ENCODE measurements at places on chromosomes 12 and 14. TPM values are rescaled to one million over a fixed set of nuclear protein-coding genes. Genes with fewer than 3 reads are reported as not detected.

DNA sequence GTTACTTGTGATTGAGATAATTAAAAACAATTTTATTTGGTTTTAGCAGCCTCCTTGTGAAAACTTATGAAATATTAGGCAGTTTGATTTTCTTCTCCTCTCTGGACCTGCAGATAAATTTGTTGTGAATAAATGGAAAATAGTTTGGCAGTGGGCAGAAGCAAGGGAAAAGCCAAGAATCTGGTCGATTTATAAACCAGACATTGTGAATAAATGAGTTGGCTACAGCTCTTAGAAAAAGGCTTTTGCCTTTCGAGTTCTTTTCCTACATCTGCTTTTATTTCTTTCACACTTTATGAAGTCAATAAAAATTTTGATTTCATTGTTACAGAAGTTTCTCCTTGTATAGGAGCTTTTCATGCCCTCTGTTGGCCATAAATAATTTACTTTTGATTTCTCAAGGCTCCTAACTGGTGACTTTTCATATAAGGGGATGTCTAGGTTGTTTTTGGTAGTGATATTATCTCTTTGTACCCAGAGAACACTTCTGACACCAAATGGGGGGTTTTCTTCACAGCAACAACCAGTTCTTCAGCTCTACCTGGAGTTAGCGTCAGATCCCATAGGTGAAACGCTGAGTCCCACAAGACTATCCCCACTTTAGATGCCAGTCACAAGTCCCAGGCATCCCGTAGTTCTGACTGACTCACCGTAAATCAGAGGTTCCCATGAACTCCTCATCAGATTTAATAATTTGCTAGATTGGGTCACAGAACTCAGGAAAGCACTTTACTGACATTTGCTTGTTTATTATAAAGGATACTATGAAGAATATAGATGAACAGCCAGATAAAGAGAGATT lies 136.5 kb upstream of the DNM1L start:
- H3K4me3 ChIP-seq, result no peak overlapping the region
- no peaks in the 10 kb centered on the region for H3K36me3 ChIP-seq
- peak overlapping the region; percentile 54 for H3K27ac ChIP-seq
- no peaks in the 10 kb centered on the region for H3K4me1 ChIP-seq

GRCh38 chr12:39685854-39686657 lies 66.5 kb upstream of the ABCD2 start:
- no peaks in the 10 kb centered on the region for H3K36me3 ChIP-seq
- H3K4me1 ChIP-seq, result peaks cover 4% of the 10 kb centered on the region
- no peak overlapping the region for H3K4me3 ChIP-seq
- DNase-seq, result no peak
- H3K27me3 ChIP-seq, result no peaks in the 10 kb centered on the region

Gene TAS2R42
- polyA plus RNA-seq, result not detected

Gene CLEC4A
- polyA plus RNA-seq, result 27.3 TPM

- no peaks in the 10 kb centered on the region for H3K27me3 ChIP-seq
- H3K4me3 ChIP-seq, result no peak overlapping the region
These were observed 2.9 kb downstream of the RBM23 start for GRCh38 chr14:22915886-22916521.

Data from naive B cell (primary cell).